Motor neuron (in vitro differentiated cells): ENCODE measurements at places on chromosomes 5 and 9. TPM values are rescaled to one million over a fixed set of nuclear protein-coding genes. Genes with fewer than 3 reads are reported as not detected.

NUTM2F gene
- total RNA-seq, result 0.62 TPM in 1 of 2 replicates, not detected in the other

OR1Q1 gene
- total RNA-seq, result not detected in 2 replicates

CFAP90 gene
- total RNA-seq, result 0.45 TPM in 1 of 2 replicates, not detected in the other

RAI14 gene
- total RNA-seq, result 92.5 and 105 TPM in 2 replicates

RANBP17 gene
- total RNA-seq, result 10.0 and 10.7 TPM in 2 replicates

C9orf153 gene
- 1.0 and 1.1 TPM in 2 replicates for total RNA-seq

SLC44A1 gene
- total RNA-seq, result 39.9 and 43.6 TPM in 2 replicates

EIF4E1B gene
- total RNA-seq, result 0.31 and 3.1 TPM in 2 replicates

SLC4A9 gene
- 0.89 TPM in 1 of 2 replicates, not detected in the other for total RNA-seq

MPDZ gene
- 25.4 and 25.6 TPM in 2 replicates for total RNA-seq

ANKRD18B gene
- 2.6 and 3.2 TPM in 2 replicates for total RNA-seq

OR13J1 gene
- total RNA-seq, result 0.54 TPM in 1 of 2 replicates, not detected in the other

PTPRD gene
- total RNA-seq, result 175 and 177 TPM in 2 replicates
